ENCODE measurements at places on chromosomes 1 and 21.

DNA sequence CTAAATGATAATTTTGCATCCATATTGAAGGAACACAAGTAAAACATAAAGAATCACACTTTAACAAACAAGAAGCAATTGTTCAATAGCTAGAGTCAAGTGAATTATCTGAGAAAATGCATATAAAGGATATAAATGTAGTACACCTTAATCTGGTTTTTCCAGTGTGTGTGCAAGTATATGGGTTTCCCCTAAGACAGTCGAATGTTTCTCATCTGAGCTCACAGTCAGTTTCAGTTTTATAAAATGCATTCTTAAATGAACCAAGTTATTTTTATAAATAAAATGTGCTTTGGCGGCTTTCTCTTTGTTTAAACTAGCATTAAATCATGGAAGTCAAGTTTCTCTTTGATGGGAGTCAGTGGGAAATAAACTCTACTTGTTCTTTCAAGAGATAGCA lies 125.9 kb downstream of the PTPRC start:
- DNase-seq = no peak

- DNase-seq = no peak
Measured at GRCh38 chr1:223739366-223740037, 27.2 kb downstream of the CAPN2 start.

- DNase-seq = peak; percentile 33
Measured at GRCh38 chr1:16175610-16176553, 20.0 kb upstream of the EPHA2 start.

GRCh38 chr1:119254067-119254720 lies 113.7 kb upstream of the WARS2 start:
- DNase-seq = no peak

GRCh38 chr1:223410036-223410435 lies 16.8 kb downstream of the CCDC185 start:
- no peak for DNase-seq

- DNase-seq = no peak
Measured at GRCh38 chr1:202105571-202106339, 17.0 kb upstream of the GPR37L1 start.

GRCh38 chr1:200429221-200429751 lies 19.4 kb upstream of the ZNF281 start:
- DNase-seq = no peak

GRCh38 chr1:207992677-207993236 lies 81.8 kb upstream of the CD34 start:
- DNase-seq = no peak

- no peak for DNase-seq
Measured at GRCh38 chr1:7229186-7229585, 443.9 kb downstream of the CAMTA1 start.

DNA sequence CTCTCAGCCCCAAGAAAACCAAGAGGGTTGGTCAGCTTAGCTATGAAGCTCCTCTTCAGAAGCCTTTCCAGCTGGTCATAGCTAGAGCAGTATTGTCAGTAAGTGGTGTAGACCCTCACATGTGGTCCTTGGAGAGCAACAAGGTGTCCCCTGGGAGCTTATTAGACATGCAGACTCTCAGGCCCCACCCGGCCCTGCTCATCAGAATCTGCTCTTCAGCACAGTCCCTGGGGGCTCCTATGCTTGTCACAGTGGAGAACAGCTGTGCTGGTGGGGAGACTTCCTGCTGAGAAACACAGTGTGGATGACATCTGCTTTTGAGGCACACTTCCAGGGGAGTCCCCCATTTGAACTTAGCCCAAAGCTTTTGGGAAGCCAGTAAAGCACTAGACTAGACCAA lies 21.9 kb upstream of the NEK2 start:
- DNase-seq = no peak

DNA sequence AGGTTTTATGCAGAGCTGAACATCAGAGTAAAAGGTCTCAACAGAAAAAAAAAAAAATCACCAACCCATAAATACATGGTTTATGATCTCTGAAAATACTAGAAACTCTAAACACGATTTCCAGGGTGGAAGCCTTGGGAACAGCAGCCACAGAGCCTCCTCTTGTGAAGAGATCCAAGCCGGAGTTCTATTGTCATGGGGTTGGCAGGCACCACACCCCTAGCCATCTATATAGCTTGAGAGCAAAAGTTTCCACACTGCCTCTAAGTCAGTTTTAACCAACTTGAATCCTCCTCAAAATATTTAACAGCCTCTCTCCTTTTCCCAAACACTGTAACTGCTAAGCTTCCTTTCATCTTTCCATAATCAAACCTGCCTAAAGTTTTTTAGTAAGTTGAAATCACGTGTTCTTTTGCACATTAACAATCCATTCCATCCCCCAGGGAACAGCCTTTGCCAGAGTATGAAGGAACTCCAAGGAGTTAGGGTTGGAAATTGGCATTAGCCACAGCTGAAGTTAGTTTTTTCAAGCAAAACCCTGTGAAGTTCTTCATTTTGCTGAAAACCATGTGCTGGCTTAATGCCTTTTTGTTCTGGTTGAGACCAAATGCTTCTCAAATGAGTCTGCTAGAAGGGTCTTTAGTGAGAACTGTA lies 13.8 kb upstream of the SEC16B start:
- DNase-seq = no peak

- DNase-seq = no peak
Measured at GRCh38 chr1:201850053-201850397, 21.1 kb downstream of the IPO9 start.

DNA sequence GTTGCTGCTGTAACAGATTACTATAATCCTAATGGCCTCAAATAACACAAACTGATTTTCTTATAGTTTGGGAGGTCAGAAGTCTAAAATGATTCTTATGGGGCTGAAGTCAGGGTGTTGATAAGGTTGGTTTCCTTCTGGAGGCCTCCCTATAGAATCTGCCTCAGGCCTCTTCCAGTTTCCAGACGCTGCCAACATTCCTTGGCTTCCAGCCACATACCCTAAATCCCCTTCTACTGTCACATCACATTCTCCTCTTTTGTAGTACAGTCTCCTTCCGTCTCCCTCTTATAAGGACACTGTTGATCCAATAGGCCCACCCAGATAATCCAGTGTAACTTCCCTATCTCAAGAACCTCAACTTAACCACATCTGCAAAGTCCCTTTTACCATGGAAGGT lies 145.3 kb upstream of the NCAM2 start:
- DNase-seq = no peak

Data from C1 segment of cervical spinal cord (tissue), 14 donors.